ENCODE measurements at places on chromosomes 2 and 18. TPM values are rescaled to one million over a fixed set of nuclear protein-coding genes. Genes with fewer than 3 reads are reported as not detected.
A peak's percentile ranks its signal among the peaks of the same experiment; 100 is the strongest.

DNA sequence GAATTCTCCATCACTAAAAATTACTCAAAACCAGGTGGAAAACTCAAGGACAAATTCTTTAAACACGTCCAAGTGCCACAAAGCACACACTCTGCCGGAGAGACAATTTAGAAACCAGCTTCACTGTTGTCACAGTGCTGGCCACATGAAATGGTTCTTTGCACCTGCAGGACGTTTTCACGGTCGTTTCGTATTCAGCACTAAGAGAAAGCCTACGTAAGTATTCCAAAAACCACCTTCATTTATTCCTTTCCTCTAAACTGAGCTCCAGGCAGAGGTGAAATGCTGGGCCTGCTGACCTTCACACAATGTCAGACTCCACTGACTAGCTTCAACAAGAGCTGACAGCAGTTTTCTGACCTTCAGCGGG lies 680 bp downstream of the ATP5F1A start:
- peak overlapping the region; percentile 98 for H3K4me3 ChIP-seq
- DNase-seq = no peak
- peaks cover 25% of the 10 kb centered on the region for H3K36me3 ChIP-seq
- H3K27me3 ChIP-seq = no peaks in the 10 kb centered on the region

DNA sequence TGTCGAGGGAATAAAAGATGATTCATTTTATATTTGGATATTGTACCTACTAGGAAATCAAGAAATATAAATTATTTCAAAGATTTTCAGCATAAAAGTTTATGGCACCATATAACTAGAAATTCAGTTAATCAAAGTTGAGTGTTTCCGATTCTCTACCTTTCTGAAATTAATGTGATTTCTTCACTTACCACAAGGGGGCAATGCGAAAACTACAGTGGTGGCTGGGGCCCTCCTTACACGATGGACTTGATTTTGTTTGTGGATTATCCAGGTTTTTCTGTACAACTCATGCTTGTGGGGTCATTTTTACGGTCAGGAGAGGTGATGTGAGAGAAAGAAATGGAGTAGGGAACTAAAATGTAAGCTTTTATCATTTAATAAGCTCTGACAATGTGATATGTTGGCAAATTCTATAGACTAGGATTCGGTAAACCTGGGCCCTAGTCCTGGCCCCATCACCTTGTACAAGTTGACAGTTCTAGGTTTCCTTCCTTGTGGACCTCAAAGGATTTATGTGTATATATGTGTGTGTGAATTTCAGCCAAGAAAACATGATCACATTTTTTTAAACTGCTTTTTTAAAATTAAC lies 47.6 kb downstream of the G6PC2 start:
- DNase-seq = no peak
- no peaks in the 10 kb centered on the region for H3K27me3 ChIP-seq
- no peak overlapping the region for H3K27ac ChIP-seq
- no peaks in the 10 kb centered on the region for H3K36me3 ChIP-seq
- no peaks in the 10 kb centered on the region for H3K4me1 ChIP-seq

DNA sequence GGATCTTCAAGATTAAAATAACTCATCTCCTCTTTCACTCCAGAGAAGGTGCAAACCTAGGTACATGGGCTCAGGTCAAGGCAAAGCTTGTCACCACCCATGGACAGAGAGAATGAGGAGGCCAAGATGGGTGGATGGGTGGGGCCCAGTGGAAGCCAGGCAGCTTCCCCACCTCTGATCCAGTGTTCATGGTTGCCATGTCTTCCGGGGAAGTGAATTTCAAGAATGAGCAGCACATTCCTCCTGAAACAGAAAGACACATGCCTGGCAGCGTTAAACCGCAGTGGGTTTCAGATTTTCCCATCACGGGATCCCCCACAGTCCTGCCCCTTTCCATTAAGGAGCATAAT lies 301.7 kb downstream of the EIPR1 start:
- no peaks in the 10 kb centered on the region for H3K27me3 ChIP-seq
- DNase-seq = no peak
- H3K4me3 ChIP-seq = no peak overlapping the region
- H3K27ac ChIP-seq = no peak overlapping the region
- 0 out of 2 replicates have a peak, but pooled peaks cover 2% of the 10 kb centered on the region for H3K4me1 ChIP-seq

DNA sequence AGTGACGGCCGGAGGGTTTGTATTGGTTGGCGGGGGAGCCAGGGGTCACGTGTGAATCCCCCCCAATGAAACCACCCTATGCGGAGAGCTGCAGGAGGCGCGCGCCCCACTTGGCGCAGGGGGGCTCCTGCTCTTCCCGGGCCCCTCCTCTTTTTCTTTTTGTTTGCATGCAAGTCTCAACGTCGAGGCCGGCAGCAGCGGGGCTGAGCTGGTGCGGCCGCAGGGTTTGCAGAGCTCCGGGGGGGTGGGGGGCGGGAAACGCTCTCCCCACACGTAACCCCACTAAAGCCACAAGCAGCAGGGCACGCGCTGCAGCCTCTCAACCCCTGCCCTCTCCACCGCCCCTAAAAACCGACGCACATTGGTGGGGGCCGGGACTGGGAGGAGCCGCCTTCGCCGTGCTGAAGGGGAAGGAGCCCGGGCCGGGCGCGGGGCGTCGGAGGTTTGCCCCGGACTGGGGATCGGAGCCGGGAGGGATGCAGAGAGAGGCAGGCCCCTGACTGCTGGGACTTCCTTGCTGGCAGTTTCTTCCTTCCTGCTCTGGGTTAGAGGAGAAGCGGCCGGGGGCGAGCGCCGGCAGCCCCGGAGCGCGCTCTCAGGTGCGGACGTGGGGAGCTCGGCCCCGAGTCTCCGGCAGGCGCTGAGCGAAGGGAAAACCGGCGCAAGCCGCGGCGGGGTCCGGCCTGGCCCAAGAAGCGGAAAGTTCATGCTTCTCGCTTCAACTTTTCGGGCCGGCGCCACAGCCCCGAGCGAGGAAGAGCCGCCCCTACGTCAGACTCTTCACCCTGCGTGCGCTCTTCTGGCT lies 864 bp downstream of the LBH start:
- peaks cover 2% of the 10 kb centered on the region for H3K36me3 ChIP-seq
- peak; percentile 75 for DNase-seq
- H3K27ac ChIP-seq = 0 out of 2 replicates have a peak overlapping the region, but pooled peaks have one; percentile 7

C2orf81 gene
- 3.8 TPM for total RNA-seq

TRABD2A gene
- 18.6 TPM for total RNA-seq

DNA sequence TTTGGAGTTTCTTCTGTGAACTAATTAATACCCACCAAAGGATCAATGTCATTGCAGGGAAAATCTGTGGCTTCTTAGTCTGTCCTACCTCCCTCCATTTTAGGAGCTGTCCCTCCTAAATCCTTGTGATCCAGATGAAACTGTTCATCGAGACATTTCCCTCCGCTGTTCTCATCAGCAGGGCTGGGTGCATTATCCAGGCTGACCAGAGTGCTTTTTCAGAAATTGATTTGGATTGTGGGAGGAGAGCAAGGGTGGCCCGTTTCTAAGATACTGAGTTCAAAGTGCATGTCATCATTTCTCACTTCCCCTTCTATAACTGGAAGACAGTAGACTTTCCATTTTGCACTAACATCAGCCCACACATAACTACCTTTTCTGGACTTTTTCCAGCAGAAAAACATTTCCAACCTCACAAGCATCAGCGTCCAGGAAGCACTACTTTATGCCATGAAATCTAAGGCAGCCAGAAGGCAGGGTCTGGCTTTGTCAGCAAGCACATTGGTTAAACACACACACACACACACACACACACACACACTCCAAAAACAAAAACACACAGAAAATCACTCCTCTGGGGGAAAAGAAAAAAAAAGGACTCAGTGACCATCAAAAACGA lies 94.1 kb downstream of the ANKRD44 start:
- no peak overlapping the region for H3K4me3 ChIP-seq
- no peak for DNase-seq
- no peaks in the 10 kb centered on the region for H3K36me3 ChIP-seq
- H3K27me3 ChIP-seq = no peaks in the 10 kb centered on the region
- no peaks in the 10 kb centered on the region for H3K4me1 ChIP-seq

TBR1 gene
- not detected for total RNA-seq

ARHGEF33 gene
- 0.95 TPM for total RNA-seq

DNA sequence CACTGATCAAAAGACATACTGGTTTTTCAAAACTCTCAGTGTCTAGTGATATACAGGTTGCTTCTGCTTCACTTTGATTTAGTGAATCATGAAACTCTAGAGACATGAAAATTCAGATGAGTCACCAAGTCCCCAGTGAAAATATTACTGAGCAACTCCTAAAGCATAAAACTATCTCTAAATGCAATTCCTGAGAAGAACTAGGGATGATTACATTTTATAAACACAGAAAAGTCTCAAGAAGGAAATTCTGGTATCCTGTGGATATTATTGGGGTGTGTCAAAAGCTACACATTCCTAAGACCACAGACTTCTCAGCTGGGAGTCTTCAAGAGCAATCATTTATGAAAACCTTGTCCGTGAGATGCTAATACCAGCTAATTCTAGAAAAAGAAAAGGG lies 9.7 kb downstream of the LRRTM4 start:
- H3K4me3 ChIP-seq = no peak overlapping the region
- no peak overlapping the region for H3K27ac ChIP-seq
- DNase-seq = no peak
- no peaks in the 10 kb centered on the region for H3K36me3 ChIP-seq
- peaks cover 5% of the 10 kb centered on the region for H3K4me1 ChIP-seq
- H3K27me3 ChIP-seq = no peaks in the 10 kb centered on the region

SP9 gene
- 0.11 TPM for total RNA-seq

DNA sequence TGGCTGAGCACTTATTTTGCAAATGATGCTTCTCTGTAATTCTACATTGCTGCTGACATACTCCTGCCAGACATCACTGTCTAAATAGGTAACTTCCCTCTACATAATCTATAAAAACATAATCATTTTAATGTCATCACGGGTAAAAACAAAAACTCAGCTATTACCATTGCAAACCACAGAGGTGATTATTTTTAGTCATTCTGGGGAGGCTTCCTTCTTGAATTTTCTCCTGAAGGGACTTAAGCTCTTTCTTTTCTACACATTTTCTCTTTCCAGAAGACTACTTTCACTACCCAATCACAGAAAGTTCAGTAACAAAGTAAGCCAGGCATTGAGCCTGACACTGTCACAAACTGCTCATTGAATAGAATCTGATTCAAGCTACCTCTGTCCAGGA lies 40.4 kb upstream of the NFU1 start:
- H3K4me1 ChIP-seq = no peaks in the 10 kb centered on the region
- no peaks in the 10 kb centered on the region for H3K27me3 ChIP-seq
- H3K27ac ChIP-seq = no peak overlapping the region
- H3K4me3 ChIP-seq = no peak overlapping the region
- no peaks in the 10 kb centered on the region for H3K36me3 ChIP-seq
